Spinal cord (tissue), 10 donors: ENCODE measurements at places on chromosomes 7 and 10. TPM values are rescaled to one million over a fixed set of nuclear protein-coding genes. Genes with fewer than 3 reads are reported as not detected.

SFXN3 gene
- polyA plus RNA-seq = 49.7 TPM

KCNMA1 gene
- 36.2 TPM for polyA plus RNA-seq

CRYGN gene
- 3.0 TPM for polyA plus RNA-seq

ZRANB1 gene
- 25.5 TPM for polyA plus RNA-seq

ZNF398 gene
- 16.2 TPM for polyA plus RNA-seq
